ENCODE measurements at places on chromosomes 5 and 9.

DNA sequence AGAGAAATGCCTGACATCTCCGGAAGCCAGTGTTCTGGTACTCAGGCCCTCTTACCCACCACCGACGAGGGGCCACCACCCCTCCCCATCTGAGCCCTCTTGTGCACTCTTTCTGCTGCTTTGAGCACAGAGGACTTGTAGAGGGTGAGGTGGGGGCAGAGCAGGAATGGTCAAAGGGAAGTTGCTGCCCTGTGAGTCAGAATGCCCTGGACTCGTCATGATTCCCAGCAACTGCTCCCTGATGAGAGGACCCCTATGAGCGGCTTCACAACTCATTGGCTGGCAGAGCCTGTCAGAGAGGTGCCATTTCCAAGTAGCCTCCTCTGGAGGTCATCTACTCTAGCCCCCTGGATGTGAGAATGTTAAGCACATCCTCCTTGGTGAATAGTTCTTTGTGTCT lies 845 bp downstream of the ECSCR start:
- DNase-seq = no peak

DNA sequence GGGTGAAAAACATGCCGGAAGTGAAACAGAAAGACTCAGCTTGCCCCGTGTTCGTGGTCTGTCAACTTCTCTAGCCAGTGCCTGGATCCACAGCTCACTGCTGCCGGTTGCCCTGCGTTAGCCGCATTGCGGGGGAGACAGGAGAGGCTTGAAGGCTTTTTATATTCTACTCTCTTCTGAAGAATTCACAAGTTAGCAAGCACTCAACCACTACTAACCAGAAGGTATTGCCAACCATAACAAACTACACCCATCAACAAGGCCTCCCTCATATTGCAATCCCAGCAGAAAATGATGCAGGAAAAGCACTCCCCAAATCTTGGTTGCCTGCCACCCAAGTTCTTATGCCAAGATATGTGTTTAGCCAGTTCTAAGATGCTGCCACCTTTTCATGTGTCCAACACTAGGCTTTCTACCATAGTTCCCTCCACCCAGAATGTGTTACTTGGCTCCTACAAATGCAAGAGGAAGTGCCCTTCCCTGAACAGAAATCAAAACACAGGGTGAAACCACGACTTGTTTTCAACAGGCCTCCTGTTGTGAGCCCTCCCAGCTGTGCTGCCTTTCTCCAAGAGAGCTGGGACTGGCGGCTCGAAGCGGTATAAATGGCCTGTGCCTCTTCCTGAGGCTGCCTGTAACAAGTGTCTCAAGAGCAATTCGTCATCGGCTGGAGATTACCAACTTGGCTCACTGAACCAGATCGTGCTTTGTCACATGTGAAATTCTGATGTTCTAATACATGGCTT lies 129.0 kb downstream of the SNX18 start:
- peak; percentile 82 for DNase-seq

DNA sequence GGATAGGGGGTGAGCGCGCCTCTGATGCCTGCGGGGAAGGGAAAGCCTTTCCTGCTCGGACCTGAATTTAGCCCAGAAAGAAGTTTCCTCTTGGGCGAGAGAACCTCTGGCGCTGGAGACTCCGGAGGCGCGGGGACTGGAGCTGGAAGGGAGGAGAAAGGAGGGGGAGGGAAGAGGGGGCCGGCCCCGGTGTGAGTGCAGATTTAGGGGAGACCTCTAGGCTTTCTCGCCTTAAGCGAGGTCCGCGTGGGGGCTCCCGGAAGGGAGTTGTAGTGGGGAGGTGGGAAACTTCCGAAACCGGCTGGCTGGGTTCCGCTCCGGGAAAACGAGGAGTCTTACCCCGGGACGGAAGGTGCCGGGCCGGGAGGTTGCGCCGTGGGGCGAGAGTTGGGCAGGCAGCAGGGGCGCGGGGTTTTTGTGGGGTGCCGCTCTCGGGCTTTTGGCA lies 1.3 kb downstream of the PCSK5 start:
- DNase-seq = no peak

GRCh38 chr9:78863531-78863930 lies 566.6 kb downstream of the PSAT1 start:
- no peak for DNase-seq

- no peak for DNase-seq
These were observed 972.5 kb upstream of the CTNND2 start for GRCh38 chr5:12876541-12877298.

- DNase-seq = no peak
These were observed 135.6 kb downstream of the DMRTA1 start for GRCh38 chr9:22582221-22582620.

DNA sequence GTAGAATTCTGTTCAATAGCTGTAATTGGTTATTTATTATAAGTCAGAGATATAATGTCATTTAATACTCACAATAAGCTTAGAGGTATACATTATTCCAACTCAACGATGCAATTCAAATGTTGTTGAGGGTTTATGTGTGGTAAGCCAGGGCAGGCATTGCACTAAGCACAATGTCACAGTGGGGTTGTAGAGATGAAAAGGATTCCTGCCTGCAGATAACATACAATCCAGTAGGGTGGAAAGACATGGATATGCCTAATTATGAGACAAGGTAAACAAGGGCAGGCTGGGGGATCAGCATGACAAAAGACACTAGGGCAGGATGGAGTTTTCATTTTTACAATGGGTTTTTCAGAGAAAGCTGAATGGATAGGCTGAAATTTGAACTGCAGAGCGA lies 98.7 kb upstream of the PALM2AKAP2 start:
- DNase-seq = no peak

- DNase-seq = no peak
These were observed 55.4 kb downstream of the LHX2 start for GRCh38 chr9:124066783-124067577.

DNA sequence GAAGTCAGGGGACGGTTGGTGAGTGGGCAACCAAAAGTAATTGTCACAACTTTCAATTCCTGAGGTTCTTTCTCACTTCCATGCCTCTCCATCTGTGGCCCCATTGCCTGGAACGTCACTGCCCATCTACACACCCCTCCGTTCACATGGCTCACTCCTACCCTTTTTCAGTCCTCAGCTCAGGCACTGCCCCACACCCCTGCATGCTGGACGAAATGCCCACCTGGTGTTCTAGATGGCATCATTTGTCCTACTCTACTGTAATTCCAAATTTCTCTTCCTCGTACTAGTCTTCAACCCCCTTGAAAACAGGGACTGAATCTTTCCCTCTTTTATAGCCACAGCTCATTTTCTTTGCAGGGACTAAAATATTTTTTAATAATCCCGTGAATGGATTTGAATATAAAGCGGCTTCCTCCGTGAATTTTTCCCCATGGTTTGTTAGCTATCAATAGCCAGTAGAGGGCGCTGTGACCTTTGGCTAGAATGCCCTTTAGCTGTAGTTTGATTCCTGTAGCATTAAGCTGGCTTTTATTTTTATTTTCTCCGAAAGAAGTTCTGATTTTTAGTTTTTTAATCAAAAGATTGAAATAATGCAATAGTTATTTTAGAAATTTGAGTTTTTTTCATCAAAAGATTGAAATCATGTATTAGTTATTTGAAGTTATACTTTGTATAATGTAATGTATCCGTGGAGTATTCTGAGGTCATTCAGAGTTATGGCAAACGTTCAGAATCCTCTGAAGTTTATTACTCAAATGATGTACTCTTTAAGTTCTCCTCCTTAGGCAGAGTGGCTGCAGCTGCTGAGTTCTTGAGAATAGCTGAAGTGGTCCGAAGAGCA lies 232.1 kb downstream of the SH3GL2 start:
- DNase-seq = peak; percentile 50

- DNase-seq = no peak
These were observed 2.1 kb upstream of the OGN start for GRCh38 chr9:92406477-92406876.

- DNase-seq = no peak
These were observed 45.6 kb downstream of the USP20 start for GRCh38 chr9:129880654-129881546.

GRCh38 chr9:115296831-115297565 lies 179.0 kb upstream of the TNC start:
- no peak for DNase-seq

DNA sequence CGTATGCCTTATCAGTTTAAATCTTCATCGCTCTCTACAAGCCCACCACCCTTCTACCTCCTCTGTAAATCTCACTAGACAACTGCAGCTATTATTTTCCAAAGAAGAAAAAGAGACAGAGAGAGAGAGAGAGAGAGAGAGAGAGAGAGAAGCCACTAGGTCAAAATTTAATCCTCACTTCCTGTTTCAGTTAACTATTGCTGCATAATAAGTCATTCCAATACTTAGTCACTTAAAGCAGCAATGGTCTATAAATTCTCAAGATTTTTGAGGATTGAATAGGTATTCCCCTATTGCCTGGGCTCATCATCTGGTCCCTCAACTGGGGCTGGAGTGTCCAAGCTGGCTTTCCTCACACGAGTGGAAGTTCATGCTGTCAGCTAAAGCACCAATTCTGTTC lies 68.8 kb downstream of the ITGA1 start:
- DNase-seq = no peak

DNA sequence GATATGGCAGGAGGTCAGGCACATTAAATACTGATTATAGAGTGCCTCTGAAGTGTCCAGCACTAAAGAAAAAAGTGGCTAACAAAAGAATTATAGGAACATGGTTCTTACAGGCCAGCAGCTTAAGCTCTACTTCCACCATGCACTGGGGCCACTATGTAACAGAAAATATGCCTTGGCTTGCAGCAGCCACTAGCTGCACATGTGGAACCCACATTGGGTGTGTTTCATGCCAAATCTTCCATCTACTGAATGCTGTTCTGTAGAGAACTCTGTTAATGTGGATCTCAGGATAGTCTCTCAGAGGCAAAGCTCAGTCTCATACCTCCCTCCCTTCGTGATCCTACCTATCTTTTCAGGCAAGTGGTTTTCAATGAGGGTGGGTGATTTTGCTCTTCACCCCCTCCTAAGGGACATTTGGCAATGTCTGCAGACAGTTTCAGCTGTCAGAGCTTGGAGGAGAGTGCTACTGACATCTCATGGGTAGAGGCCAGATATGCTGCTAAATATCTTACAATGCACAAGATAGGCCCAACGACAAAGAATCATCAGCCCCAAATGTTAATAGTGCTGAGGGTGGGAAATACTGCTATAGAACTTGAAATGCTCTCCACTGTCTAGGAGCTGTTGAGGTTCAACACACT lies 218.9 kb downstream of the TARS1 start:
- no peak for DNase-seq

DNA sequence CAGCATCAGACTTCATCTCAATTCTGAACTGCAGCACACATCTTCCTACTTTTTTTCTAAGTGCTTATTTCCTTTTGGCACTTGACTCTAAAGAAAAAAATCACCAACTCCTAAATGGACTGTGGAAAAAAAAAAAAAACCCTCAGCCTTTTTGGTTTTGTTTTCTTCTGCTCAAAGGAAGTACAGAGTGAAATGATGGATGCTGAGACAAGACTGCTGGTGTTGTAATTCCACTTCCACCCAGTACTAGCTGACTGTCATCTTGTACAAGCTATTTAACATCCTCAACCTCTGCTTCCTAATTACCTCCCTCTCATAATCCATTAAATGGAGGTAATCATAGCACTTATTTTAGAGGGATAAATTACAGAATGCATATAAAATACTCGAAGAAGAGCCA lies 171.5 kb upstream of the GNA14 start:
- DNase-seq = no peak

GRCh38 chr5:138068742-138069600 lies 14.9 kb upstream of the WNT8A start:
- peak; percentile 5 for DNase-seq

DNA sequence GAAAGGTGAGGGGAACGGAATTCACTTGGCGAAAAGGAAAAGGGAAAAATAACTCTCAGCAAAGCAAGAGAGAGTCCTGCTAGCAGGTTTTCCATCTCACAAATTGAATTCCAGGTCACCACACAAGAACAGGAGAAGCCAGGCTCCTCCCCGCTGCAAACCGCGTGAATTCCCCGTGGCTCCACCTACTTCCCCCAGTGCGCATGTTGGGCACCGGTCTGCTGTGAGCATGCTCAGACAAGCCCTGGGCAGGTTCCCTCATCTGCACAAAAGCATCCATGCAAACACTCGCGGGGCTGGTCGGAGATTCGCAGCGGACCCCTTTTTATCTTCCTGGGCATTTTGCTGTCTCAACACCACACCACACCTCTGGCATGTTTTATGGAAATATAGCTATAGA lies 58.5 kb upstream of the S1PR3 start:
- no peak for DNase-seq
